GM13977 (cell line): ENCODE measurements at places on chromosomes 3 and 15.

DNA sequence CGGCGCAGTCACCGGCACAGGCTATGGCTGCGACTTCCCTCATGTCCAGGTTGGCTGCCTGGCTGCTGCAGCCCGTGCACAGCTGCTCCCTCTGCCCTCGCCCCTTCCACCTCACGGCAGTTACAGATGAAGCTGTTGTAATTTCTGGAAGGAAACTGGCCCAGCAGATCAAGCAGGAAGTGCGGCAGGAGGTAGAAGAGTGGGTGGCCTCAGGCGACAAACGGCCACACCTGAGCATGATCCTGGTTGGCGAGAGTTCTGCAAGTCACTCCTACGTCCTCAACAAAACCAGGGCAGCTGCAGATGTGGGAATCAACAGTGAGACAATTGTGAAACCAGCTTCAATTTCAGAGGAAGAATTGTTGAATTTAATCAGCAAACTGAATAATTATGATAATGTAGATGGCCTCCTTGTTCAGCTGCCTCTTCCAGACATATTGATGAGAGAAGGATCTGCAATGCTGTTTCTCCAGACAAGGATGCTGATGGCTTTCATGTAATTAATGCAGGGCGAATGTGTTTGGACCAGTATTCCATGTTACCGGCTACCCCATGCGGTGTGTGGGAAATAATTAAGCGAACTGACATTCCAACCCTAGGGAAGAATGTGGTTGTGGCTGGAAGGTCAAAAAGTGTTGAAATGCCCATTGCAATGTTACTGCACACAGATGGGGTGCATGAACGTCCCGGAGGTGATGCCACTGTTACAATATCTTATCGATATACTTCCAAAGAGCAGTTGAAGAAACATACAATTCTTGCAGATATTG, 13.2 kb upstream of the GNB4 start:
- DNase-seq, result no peak

- DNase-seq, result no peak
Measured at GRCh38 chr15:65937054-65937453, 67.8 kb downstream of the RAB11A start.

- DNase-seq, result no peak
Measured at GRCh38 chr3:117485841-117486240, 776.3 kb downstream of the TUSC7 start.

- DNase-seq, result no peak
Measured at GRCh38 chr3:33883951-33884561, 85.6 kb downstream of the PDCD6IP start.

GRCh38 chr3:115385774-115386730, 237.3 kb upstream of the GAP43 start:
- DNase-seq, result no peak

- no peak for DNase-seq
Measured at GRCh38 chr3:56800832-56801661, 702 bp downstream of the ARHGEF3 start.

- DNase-seq, result no peak
Measured at GRCh38 chr3:11539677-11540076, 104.0 kb downstream of the VGLL4 start.

GRCh38 chr15:81098861-81099651, 35.0 kb upstream of the CFAP161 start:
- no peak for DNase-seq

GRCh38 chr3:48415251-48415953, 14.5 kb downstream of the PLXNB1 start:
- DNase-seq, result no peak

GRCh38 chr3:129574206-129574605, 31.2 kb downstream of the H1-8 start:
- no peak for DNase-seq

DNA sequence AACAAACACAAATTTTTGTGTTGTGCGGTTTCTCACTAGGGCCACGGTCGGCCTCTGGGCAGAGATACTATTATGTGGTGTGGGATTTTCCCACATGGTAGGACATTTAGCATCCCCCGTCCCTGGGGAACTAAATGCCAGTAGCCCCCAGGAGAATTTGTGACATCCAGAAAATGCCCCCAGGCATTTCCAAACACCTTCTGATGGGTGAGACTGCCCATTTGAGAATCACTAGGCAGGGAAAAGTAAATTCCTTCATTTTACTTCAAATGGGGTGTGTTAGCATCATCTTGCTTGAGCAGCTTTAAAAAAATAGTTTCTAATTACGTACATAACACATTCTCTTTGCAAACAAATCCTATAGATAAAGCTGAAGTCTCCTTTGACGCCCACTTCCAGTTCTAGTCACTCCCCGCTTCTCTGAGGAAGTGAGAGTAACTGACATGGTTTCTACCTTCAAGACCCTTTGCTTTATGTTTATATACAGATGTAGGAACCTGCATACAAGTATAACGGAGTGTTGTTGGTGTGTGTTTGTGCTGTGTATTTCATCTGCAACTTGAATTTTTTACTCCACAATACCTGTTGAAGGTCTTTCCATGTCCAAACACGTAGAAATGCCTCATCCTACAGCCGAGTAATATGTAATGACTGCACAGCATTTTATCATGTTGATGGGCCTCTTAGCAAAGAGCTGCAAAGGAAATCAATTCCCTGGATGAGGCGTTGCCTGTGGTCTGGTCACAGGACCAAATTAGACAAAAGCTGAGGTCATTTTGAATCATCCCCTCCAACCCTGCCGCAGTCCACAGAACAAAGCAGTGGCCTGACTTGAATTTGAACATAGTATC, 31.4 kb upstream of the ZBTB38 start:
- peak; percentile 76 for DNase-seq

DNA sequence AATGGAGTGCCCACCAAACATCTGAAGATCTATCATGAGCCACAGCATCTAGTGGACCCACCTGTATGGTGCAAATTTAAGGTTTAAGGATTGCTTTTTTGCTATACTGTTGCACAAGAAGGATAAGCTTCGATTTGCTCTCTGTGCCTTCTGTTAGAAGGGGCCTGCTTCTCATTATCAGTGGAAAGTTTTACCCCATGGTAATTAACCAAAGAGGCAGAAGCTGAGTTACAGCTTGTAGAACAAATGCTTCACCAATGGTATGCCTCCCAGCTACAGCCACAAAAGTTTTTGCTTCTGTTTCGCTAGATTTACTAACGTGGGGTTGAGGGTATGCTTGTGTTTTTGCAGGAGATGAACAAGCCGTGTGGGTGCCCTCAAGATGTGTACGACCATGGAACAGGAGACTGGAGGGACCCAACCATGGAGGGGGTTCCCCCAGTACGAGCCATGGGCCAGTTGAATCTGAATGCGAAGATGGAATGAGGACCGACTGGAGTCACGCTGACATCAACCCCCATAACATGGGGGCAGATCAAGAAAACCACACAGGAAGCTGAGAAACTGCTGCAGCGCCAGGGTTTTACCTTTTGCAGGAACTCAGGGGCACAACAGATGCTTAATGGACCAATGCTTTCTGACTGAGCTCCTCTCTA, 43.5 kb downstream of the ACAD9 start:
- DNase-seq, result no peak

DNA sequence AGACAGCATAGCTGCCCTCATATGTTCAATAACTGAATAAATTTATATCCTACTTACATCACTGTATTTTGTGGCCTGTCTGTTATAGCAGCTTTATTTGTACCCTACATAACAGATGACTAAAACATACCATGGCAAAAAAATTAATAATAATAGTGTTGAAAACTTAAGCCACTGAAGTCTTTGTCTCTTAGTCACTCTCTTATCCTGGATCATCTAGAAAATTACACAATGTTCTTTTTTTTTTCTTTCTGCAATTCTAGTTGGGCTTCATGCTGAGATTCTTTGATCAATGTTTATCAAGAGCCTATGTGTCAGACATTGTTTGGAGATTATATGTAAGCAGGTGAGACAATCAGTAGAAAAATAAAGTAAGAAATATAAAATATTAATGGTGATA, 519.3 kb upstream of the ARPP21 start:
- DNase-seq, result no peak

DNA sequence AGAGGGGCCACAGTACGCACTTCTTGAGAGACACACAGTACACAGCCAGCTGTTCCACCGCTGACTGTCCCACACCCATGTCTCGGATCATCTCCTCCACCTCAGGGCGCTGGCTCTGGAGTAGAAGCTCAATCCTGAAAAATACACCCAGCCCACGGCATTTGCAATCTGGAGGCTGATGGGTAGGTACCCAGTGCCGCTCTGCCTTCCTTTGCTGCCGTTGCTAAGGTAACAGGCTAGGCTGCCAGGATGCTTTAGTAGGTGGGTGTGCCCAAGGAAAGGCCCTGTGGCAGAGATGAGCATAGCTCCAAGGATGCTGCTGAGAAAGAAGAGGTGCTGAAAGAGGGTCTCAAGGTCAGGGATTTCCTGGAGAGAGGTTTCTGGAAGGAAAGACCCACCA, 14.6 kb downstream of the TRAIP start:
- DNase-seq, result no peak

GRCh38 chr15:75750261-75751050, 37.8 kb upstream of the CSPG4 start:
- no peak for DNase-seq

GRCh38 chr3:40172560-40172959, 136.9 kb upstream of the EIF1B start:
- no peak for DNase-seq

GRCh38 chr3:179589143-179589542, 15.3 kb downstream of the MRPL47 start:
- peak; percentile 12 for DNase-seq

DNA sequence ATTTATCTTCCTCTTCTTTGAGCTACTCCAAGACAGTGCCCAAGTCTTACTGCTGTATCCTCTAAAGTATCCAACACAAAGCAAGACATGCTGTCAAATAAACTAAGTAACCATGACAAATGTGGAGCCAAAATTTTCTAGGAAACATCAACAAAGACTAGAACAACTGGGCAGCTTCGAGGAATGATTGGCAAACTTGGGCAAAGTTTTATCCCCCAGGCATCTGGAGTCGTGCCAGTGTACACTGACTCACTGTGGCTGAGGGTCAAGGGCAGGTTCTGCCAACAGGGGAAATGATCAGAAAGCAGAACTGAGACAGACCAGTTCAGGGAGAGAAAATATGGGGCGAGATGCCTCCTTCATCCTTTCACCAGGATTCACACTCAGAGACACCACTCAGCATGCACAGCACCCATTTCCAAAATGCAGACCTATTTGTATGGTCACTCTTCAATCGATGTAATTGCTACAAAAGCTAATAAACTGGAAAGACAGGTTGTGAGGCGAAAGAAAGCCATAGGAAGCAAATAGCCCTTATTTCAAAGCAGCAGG, 65.8 kb downstream of the MB21D2 start:
- DNase-seq, result no peak

- DNase-seq, result no peak
Measured at GRCh38 chr3:151630938-151631441, 102.7 kb upstream of the AADACL2 start.

GRCh38 chr3:100562224-100562857, 47.1 kb upstream of the ADGRG7 start:
- DNase-seq, result no peak

DNA sequence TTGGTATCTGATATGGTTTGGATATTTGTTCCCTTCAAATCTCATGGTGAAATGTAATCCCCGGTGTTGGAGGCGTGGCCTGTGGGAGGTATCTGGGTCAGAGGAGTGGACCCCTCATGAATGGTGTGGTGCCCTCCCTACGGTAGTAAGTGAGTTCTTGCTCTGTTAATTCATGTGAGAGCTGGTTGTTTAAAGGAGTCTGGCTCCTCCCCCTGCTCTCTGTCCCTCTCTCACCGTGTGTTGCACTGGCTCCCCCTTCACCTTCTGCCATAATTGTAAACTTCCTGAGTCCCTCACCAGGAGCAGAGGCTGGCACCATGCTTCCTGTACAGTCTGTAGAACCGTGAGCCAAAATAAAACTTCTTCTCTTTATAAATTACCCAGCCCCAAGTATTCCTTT, 246.9 kb upstream of the AGTR1 start:
- no peak for DNase-seq

GRCh38 chr3:29285471-29286071, 4.7 kb downstream of the RBMS3 start:
- DNase-seq, result no peak

GRCh38 chr3:53102601-53103147, 27.6 kb downstream of the RFT1 start:
- DNase-seq, result peak; percentile 61

DNA sequence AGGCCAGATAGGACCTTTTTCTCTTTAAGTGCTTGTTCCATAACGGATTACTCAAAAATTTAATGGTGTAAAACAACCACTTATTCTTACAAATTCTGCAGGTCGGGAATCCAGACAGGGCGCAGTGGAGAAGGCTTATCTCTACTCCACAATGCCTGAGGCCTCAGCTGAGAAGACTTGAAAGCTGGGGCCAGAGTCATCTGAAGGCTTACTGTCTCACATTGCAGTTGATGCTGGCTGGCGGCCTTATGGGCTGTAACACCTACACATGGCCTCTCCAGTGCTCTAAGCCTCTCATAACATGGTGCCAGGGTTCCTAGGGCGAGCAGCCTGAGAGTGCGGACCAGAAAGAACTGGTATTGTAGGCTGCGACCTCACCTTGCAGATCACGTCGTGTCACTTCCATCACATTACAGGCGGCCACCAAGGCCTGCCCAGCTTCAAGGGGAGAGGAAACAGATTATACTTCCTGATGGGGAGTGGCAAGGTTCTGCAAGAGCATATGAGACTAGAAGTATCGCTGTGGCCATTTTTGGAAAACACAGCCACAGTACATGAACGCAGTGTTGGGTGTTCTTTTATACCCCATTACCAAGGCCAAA, 32.4 kb downstream of the CMTM7 start:
- no peak for DNase-seq
